ENCODE measurements at places on chromosomes 6 and 20.

DNA sequence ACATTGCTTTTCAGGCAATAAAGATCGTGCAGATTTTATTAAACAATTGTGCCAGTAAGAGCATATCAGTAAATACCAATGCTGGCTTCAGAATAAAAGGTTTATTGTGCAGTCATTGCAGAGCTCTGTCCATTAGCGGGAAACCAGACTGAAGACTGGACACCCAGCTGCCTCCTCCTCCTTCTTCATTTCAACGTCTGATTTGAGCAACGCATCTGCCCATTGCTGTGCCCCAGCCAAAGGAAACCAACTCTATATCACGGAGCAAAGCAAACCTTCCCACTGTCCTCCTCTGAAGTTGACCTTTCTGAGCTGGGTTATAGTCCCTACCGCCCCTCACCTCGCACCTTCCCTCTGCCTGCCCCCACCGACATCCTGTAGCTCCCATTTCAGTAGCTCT is 80.8 kb downstream of the SLC22A23 start:
- DNase-seq = no peak

- no peak for DNase-seq
Measured at GRCh38 chr6:128676456-128676855, 156.1 kb upstream of the PTPRK start.

- DNase-seq = no peak
Measured at GRCh38 chr20:56801971-56802755, 173.1 kb downstream of the TFAP2C start.

GRCh38 chr20:48210111-48211027 is 425.1 kb upstream of the SULF2 start:
- no peak for DNase-seq

- no peak for DNase-seq
Measured at GRCh38 chr6:67252663-67253062, 1382.4 kb upstream of the ADGRB3 start.

DNA sequence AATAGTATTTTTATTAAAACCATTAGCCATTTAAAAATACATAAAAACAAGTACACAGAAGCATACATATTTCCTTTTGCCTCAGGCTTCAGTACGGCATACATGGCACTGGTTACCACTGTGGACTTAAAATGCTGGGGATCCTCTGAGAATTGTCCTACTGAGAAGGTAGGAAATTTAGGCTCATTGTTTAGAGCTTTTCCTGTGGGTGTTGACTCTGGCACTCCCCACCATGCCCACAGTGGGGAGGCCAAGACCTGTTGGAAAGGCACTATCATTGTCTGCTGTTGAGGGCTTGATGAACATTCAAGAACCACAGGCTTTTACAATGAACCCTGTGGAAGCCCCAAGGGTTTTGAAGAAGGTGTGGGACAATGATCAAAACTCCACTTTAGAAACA is 473.4 kb downstream of the BTBD3 start:
- no peak for DNase-seq

- DNase-seq = no peak
Measured at GRCh38 chr20:24350923-24351368, 118.5 kb upstream of the SYNDIG1 start.

- DNase-seq = no peak
Measured at GRCh38 chr6:144920391-144920961, 635.3 kb downstream of the UTRN start.

DNA sequence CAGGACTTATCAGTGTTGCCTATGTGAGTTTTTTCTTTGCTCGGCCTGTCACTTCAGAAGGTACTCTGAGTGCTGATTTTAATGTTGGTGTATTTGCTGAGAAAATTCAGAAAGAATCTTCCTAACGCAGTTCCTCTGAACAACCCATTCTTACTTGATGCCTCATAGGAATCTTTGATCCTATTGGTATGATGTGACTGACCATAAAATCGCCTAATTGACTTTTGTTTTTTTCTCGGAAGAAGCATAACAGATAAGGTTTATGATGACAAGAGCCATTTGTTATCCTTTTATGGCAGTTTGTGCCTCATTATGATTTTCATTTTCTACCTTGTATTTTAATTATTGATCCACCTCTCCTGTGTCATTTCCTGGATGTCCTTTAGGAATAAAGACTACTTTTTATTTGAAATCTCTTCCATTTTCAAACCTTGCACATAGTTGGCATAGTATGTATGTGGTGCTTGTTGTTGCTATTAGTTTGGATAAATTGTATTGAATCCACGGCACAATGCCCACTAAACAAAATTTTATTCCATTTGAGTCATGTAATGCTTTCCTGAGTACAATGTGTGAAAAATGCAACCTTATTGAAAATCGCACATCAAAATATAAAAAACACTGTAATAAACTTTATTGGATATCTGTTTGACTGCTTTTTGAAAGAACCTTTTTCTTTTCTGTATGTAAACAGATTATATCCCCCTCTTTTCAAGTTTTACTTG is 37.3 kb downstream of the LRRC1 start:
- DNase-seq = no peak

Measured in hematopoietic multipotent progenitor cell treated with erythropoietin and hydrocortisone succinate and interleukin-3 and kit ligand, for 17 days (in vitro differentiated cells).